ENCODE measurements at places on chromosomes 11 and 22.
A peak's percentile ranks its signal among the peaks of the same experiment; 100 is the strongest.

GRCh38 chr11:1053121-1053901, 16.8 kb upstream of the MUC6 start:
- no peak for DNase-seq

GRCh38 chr22:24594569-24595120, 1.8 kb upstream of the LRRC75B start:
- DNase-seq: no peak

DNA sequence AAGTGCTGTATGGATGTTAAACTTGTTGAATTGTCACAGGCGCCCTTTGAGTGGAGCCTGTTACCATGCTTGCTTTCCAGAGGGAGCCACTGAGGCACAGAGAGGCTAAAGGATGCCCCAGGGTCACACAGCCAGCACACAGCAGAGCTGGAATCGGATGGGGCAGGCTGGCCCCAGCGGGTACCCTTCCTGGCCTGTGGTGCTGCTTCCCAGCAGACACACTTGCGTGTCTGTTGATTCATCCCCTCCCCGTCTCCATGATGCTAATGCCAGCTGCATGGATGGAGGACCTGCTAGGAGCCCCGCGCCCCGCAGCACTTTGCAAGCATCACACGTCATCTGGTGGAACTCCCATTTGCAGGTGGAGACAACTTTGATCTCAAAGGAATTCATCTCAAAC, 52.4 kb upstream of the SHISAL1 start:
- DNase-seq: no peak

DNA sequence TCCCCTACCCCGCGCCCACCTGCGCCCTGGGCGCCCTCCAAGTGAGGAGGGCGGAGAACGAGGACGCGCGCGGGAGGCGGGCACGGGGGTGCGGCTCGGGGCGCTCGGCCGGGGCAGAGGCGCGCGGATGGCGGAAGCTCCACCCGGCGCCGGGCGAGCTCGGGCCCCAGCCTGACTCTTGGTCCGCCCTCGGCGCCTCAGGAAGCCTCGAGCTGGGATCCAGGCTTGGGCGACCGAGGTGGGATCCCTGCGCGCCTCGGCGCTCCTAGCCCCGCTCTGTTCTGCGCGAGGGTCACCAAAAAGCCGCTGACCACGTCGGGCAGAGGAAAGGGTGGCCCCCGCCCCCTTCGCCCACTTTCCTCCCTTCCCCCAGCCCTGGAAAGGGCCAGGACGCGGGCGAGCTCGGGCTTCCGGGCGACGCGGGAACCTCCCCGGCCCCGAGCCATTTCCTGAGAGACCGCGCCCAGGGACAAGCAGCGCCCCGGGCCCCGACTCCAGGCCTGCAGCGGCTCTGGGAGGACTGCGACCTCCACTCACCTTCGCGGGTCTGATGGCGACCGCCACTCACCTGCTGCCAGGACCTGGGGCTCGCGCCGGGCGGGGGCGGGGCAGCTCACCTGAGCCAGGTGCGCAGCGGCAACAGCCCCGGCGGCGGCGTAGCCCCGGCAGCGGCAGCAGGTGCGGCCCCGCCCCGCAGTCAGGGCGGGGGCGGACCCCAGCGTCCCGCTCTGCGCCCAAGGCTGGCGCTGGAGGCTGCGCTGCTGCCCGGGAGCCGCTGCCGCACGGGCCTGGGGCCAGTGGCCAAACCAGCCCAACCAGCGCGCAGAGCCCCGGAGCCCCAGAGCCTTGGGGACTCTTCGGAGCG, 2.2 kb upstream of the SIGIRR start:
- DNase-seq: peak; percentile 33

DNA sequence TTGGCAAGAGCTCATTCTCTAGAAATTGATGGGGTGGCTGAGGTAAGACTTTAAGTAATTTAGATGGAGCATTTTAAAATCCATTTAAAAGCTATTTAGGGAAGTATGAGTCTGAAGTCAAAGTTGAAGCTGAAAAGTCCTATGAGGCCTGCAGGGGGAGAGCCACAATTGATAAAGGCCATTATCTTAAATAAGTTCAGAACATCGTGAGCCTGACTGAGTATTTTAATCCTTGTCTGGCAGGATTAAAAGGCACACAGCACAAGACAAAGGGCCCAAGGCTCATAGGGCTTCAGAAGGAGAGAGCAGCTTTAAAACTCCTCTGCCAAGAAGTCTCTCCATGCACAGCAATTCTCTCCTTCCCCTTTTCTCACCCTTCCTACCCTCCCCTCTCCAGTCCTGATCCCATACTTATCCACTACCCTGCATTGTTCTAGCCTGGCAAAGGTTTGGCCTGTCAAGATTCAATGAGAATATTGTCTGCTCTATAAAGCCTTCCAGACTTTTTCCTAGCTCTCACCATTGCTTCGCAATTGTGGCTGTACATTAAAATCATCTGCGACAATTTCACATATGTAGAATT, 1312.9 kb downstream of the FAM181B start:
- no peak for DNase-seq

GRCh38 chr22:35349704-35350538, 31.0 kb upstream of the HMOX1 start:
- DNase-seq: no peak

GRCh38 chr22:18111759-18112330, 1.2 kb downstream of the TUBA8 start:
- DNase-seq: no peak

DNA sequence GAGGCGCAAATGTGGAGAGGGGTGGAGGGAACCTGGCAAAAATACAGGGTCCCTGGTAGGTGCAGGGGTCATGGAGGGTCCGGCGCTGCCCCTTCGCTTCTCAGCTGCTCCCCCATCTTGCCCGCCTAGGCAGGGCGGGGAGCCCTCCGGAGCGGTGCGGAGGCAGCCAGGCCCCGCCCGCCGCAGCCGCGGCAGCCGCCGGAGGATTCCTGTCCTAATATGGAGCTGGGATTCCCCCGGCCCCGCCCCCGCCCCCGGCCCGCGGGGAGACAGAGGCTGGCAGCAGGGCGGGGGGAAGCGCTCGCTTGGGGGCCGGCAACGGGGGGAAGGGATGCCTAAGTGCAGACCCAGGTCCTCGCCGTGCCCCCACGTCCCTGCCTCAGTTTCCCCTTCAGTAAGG, 1.0 kb upstream of the NPAS4 start:
- no peak for DNase-seq

- DNase-seq: no peak
Measured at GRCh38 chr11:72466410-72466809, 32.1 kb upstream of the CLPB start.

DNA sequence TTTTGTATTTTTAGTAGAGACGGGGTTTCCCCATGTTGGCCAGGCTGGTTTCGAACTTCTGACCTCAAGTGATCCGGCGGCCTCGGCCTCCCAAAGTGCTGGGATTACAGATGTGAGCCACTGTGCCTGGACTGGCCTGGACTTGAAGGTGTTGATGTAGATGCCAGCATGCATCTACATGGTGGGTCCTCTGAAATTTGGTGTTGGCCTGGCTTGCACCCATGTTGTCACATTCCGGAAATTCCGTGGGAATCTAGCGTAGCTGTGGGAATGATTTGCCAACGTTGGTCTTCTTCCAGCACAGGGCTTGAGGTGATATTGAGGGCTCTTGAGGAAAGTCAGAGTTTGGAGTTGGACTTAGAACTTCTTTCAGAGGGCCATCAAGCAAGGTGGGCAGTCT, 6.5 kb downstream of the PACS1 start:
- DNase-seq: no peak

DNA sequence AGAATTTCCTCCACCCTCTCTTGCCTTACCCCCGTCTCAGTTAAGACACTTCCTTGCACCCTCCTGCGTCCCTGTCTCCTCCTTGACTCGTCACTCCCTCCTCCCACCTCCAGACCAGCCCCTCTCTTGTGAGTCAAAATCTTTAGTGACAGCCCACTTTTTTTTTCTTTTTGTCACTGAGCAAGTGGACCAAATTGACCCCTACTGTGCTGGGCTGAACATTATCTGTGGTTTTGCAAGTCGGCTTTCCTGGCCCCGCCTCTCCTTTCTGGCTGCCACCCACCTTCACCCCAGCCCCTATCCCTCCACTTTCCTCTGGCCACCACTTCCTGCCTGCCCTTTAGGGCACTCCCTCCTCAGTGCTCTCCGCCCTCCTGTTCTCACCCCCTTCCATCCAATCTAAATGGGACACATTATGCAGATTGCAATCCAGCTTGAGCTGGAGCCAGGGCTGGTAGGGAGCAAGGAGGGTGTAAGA, at the start of gene APLNR:
TSS of gene APLNR (minus strand) at position 47 of the 478 bp plus-strand sequence. CDS start 246 bp downstream, outside the sequence.
- no peak for DNase-seq

Measured in activated T-cell treated with anti-CD3 and anti-CD28 coated beads for 1 hour (primary cell).